Stimulated activated CD4-positive, alpha-beta T cell treated with anti-CD3 and anti-CD28 coated beads, Interleukin-4, amount 100 ng/mL, for 4 hours (primary cell): ENCODE measurements at places on chromosomes 6 and 20.

GRCh38 chr6:79764747-79765146 lies 133.6 kb downstream of the SH3BGRL2 start:
- DNase-seq = no peak

DNA sequence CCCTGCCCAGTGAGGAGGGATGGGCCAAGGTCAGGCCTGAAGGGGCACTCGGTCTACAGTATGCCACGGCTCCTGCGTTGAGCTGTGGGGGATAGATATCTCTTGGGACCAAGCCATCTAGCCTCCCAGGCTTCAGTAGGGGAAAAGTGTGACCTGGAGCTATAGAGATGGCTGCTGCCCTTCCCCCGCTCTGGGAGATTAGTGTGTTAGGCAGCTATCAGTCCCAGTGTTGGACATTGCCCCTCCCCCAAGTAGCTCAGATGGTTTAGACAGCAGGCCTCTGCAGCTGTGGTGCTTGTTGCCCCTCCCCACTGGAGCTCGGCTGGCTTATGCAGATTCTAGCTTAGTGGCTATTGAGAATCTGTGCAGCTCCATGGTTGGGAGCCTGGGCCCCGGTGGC lies 56.8 kb downstream of the KHDRBS2 start:
- no peak for DNase-seq

GRCh38 chr6:41583565-41583964 lies 37.4 kb downstream of the FOXP4 start:
- no peak for DNase-seq

DNA sequence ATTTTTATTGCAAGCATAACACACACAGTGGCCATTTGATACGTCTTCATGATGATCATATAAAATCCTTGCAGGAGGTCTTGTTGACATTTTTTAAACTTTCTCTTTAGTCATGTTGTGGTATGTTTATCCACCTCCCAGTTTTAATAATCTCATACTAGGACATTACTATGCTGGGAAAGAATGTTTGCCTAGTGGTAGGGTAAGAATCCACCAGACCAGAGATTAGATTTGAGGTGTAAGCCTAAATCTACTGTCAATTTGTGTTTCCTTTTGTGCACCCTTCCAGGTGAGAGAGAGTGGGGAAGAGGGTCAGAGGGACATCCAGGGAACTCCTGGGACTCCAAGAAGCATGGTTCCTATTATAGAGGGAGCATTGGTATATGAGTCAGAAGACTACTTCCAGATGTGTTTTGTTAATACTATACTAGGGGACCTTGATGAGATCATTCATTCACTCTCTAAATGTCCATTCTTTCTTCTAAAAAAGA lies 298.3 kb upstream of the SASH1 start:
- DNase-seq = no peak

- DNase-seq = no peak
These were observed 1.1 kb upstream of the MAP3K5 start for GRCh38 chr6:136793363-136793762.

- DNase-seq = no peak
These were observed 328.4 kb downstream of the ESR1 start for GRCh38 chr6:152135755-152136448.

- DNase-seq = no peak
These were observed 644.3 kb downstream of the HDGFL1 start for GRCh38 chr6:23213651-23214050.

DNA sequence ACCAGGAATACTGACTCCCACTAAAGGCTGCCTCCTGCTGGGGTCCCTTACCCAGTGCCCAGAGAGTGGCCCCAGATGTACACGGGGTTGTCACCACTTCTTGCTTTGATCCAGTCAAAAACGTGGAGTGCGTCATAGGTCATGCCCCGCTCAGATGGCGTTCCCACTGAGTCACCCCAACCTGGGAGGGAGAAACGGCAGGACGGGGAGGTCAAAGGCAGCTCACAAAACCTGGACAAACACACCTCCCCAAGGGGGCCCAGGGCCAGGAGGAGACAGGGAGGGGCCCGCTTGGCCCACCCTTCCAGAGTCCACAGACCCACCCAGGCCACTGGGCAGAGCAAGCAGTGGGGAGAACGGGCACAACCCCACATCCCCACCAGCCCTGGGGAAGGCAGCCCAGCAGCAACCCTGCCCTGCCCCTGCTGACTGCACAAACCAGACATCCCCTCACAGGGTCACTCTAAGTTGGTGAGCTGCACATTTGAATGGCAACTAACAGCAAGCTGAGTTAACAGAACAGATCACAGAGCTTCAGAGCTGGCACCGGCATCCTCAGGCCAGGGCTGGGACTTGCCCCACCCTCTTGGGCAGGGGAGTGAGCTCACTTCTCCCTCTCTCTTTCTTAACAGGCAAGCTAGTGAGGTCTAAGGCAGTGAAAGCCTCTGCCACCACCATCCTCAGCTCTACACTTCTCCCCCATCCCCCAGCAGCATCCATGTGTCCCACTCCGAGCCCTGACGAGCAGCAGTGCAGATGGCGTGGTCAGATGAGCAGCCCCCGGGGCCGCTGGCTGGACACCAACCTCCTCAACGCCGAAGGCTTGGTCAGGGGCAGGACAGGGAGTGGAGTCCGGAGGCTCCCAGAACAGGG lies 61.7 kb downstream of the PYGB start:
- DNase-seq = no peak

DNA sequence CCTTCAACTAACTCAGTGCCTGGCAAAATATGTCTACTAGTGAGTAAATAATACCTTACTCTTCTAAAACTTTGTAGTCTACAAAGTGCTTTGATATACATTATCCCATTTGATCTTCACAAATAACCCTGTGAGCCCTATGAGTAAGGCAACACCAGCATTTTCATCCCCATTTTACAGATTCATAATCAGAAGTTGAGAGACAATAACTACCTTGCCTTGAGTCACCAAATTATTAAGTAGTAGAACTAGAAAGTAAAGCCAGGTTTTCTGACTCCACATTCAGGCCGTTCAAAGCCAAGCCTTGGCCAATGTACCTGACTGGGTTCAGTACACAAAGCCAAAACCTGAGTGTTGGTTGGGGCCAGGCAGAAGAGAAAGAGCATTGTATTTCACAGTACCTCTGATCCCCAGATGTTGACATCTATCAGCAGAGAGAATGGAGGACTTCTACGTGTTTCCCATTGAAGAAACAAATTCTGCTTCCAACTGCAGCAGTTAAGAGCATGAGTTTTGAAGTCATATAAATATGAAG lies 111.3 kb upstream of the LGSN start:
- no peak for DNase-seq

- no peak for DNase-seq
These were observed 124.0 kb upstream of the B3GAT2 start for GRCh38 chr6:71080826-71081225.

GRCh38 chr20:23118144-23118543 lies 32.0 kb upstream of the CD93 start:
- DNase-seq = no peak

- no peak for DNase-seq
These were observed 12.9 kb upstream of the NKX2-2 start for GRCh38 chr20:21526776-21527175.

DNA sequence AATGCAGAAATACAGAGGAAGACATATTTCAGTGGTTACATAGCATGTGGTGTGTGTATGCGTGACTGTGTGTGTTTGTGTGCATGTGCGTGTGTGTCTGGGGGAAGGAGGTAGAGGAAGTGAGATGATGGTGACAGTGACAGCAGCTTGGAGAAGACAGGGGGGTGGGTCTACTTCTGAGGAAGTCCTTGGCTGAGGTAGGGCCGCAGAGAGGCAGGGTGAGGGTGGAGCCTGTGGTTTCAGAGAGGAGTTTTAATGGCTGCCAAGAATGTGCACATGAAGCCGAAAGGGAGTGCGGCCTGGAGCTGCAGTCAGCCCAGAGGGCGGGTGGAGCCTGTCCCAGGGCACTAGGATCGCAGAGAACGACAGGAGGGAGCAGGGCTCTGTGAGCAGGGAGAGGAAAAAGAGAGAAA lies 22.7 kb upstream of the RNF24 start:
- DNase-seq = peak; percentile 80

- DNase-seq = no peak
These were observed 26.5 kb downstream of the FASTKD5 start for GRCh38 chr20:3133155-3133554.

GRCh38 chr6:150099953-150100352 lies 31.0 kb upstream of the ULBP3 start:
- no peak for DNase-seq

- DNase-seq = no peak
These were observed 4.3 kb downstream of the SLC26A8 start for GRCh38 chr6:36020154-36020553.

DNA sequence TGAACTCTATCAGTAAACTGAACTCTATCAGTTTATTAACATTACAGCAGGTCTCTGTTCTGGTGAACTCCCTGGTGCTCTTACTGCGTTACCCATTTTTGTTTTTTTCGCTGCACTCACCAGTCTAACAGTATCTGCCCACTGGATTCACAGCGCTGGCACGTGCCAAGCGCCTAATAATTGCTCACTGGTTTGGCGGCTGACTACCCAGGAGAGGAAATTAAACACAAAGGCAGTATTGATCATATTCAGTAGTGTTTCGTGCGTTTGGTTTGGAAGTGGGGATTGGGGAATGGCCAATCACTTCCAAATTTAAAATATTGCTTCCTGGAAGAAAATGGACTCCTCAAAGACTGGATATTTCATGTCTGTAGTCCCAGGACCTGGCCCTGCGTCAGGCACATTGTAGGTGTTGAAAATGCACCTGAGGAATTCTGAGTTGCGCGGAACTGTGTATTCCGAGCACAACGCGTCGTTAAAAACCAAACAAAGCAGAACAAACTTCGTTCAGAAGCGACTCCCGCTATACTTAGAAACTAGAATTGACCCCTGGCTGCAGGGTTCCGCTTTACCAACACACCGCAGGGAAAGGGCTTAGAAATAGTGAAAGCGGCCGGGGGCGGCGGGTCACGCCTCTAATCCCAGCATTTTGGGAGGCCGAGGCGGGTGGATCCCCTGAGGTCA lies 1.1 kb upstream of the RPS12 start:
- peak; percentile 40 for DNase-seq

DNA sequence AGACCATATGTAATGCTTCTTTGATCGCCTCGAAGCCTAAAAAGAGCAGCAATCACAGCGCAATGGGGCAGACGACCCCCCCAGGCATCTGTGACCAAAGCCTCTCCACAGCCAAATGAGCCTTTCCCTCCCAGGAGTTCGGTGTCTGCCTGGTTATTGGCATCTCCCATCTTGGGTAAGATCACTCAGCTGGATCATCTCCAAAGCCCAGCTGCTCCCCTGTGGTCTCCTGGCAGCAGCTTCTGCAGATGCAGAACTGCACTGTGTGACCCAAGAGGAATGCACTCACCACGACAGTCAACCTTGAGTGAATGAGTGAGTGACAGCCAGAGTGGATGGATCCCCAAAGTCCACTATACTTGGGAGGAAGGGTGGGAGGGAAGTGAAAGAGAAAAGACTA lies 44.8 kb upstream of the IYD start:
- DNase-seq = no peak

GRCh38 chr6:82240186-82240585 lies 7.4 kb downstream of the IBTK start:
- no peak for DNase-seq

GRCh38 chr6:32203426-32204267 lies 11.2 kb upstream of the GPSM3 start:
- no peak for DNase-seq

DNA sequence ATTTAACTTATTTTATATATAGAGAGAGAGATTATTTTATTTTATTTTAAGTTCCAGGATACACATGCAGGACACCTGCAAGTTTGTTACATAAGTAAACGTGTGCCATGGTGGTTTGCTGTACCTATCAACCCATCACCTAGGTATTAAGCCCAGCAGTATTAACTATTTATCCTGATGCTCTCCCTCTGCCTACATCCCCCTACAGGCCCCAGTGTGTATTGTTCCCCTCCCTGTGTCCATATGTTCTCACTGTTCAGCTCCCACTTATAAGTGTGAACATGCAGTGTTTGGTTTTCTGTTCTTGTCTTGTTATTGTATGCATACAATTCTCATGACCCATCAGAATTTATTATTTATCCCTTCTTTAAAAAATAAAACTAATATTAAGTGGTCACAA lies 34.6 kb downstream of the FKBP1C start:
- no peak for DNase-seq

DNA sequence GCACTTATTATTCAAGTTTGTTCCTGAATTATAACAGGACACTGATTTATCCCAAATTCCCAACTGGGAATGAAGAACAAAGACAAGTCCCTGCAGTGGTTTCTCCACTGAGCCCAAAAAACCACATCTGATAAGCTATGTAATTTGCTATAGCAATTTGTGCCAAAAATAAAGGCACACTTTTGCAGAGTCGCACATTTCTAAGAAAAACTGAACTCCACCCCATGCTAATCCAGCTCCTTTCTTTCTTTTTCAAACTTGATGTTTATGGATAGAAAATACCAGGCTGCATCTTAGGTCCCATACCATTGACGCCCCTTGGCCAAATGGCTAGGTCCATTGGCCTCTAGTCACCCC lies 170.2 kb upstream of the CITED2 start:
- no peak for DNase-seq

DNA sequence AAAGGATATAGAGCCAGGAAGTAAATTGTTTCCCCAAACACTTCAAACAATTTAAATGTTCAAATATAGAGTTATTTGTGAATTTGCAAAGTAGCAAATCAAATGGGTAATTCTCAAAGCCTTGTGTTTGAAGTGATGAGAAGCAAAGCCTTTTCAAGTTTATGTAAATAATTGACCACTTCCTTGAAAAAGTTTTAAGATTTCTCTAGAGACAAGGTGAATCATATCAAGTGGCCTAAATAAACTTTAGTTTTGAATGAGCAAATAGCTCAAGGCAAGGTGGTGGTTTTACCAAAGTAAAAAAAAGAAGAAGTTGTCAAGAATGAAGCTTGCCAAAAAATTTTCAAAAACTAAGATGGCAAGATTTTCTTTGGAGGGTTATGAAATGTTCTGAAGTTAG lies 42.6 kb upstream of the IFNGR1 start:
- DNase-seq = no peak

GRCh38 chr6:113695516-113695915 lies 161.6 kb upstream of the MARCKS start:
- DNase-seq = no peak

DNA sequence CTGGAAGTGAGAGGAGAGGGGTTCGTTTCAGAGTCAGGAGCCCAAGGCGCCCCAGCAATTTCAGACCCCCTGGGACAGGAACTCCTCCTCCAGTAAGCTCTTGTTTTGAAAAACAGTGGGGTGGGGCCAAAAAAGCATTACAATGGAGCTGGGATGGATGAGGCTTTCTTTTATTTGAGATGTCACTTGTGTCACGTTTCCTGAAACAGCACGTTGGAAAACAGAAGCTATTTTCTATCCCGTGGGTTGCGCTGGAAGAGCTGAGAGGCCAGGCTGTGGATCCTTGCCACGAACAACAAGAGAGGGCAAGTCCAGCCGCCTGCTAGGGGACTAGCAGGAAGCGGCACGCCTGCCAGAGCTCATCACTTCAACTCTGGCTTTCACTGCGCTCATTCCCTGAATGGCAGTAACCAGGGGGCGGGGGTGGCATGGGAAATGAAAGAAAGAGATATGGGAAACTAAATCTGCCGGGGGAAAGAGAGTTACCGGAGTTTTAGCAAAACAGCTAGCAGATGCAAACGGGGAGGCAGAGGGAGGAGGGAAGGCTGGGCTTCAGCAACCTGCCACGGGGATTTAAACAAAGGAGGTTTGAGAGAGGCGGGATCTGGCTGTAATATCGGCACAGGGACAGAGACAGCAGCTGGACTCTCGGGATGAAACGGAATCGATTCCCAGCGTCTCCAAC lies 34.6 kb downstream of the GCNT2 start:
- DNase-seq = no peak

- DNase-seq = no peak
These were observed 19.3 kb upstream of the NEDD9 start for GRCh38 chr6:11251553-11252360.
